ENCODE measurements at places on chromosomes 2 and 18.

GRCh38 chr18:49226243-49227000 lies 234.0 kb downstream of the DYM start:
- peak; percentile 20 for DNase-seq

DNA sequence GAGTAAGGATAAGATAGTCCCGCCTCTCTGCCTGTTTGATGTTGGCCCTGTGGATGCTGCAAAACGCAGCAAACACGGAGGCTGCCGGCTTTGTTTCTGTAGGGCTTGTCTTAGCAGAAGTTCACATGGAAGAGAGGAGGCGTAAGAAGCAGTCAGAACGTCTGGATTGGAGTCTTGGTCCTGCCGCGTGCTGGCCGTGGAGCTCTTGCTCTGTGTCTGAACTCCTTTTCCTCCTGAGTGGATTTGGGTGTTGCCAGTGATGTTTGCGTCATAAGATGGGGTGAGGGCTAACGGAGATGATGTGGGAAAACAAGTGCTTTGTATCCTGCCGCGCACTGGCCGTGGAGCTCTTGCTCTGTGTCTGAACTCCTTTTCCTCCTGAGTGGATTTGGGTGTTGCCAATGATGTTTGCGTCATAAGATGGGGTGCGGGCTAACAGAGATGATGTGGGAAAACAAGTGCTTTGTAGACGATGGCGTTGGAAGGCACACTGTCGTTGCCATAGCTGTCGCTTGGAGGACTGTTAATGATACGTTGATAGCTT lies 240.9 kb downstream of the AGAP1 start:
- no peak for DNase-seq

DNA sequence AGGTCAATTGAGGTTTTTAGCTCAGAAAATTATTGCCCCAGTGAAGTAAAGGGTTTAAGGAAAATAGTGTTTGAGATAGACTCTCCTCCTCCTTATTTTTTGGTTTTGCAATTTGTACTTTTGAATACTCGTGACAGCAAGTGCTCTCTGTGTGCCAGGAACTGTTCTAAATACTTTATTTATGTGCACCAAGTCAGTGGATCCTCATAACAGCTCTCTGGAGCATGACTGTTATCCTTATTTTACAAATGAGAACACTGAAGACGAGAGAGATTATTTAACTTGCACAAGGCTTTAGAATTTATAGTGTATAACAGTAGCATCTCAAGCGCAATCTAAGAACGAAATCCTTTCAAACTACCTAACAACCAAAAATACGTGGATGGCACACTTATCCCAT lies 24.7 kb downstream of the BABAM2 start:
- DNase-seq: no peak

DNA sequence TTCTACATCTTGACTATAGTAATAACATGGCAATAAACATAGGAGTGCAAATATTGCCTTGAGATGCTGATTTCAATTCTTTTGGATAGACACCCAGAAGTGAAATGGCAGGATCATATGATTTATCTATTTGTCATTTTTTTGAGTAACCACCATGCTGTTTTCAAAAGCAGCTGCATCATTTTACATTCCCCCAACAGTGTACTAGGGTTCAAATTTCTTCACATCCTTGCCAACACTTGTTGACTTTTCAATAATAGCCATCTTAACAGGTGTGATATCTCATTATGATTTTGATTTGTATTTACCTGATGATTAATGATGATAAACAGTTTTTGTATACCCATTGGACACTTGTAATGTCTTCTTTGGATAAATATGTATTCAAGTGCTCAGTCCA lies 90.8 kb downstream of the STRADB start:
- no peak for DNase-seq

DNA sequence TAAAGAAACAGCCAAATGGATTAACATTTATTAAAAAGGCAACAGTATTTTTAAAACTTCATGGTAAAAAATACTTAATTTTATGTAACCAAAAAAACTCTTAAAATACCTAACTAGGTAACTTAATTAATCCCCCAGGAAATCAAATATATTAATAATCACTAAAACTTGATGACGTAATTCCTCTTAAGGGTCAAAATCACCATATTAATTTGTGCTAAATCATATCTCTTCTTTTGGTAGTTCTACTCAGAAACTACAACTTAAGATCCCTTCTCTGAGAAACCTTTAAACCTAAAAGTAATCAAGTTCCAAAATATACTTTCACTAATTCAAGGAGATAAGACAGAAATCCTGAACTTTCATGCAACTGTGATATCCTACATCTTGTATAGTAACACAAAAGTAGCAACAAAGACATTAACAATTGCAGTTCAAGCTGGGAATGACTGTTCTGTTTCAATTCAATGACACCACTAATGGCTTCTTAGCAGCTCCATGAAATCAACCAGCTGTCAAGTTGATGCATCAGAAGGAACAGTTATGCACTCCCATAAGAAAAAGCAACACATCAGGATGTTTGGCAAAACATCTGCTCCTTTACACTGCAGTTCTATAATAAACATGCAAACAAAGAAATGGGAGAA lies 4.0 kb downstream of the BAZ2B start:
- peak; percentile 32 for DNase-seq

DNA sequence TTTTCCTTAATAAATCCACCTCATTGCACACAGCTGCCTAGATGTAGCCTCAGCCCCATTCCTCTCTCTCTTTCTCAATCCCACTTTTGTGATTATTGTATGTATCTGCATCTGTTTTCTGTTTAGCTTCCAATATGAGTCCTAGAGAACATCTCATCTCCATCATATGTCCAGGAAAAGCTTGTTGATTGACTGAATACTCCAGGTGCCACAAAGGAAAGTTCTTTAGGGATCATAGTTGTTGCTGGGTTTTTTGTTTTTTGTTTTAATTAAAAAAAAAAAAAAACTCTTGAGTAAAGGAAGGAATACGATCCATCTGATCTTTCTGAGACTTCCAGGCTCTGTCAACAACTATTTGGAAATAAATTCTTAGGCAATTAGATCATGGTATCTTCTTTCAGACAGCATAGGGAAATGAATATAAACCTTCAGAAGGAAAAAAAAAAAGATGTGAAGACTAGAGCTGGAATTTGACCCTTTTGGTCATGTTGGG lies 42.5 kb downstream of the KIAA2012 start:
- no peak for DNase-seq

Data from foreskin melanocyte (primary cell).